ENCODE measurements at places on chromosomes 13 and 19.

DNA sequence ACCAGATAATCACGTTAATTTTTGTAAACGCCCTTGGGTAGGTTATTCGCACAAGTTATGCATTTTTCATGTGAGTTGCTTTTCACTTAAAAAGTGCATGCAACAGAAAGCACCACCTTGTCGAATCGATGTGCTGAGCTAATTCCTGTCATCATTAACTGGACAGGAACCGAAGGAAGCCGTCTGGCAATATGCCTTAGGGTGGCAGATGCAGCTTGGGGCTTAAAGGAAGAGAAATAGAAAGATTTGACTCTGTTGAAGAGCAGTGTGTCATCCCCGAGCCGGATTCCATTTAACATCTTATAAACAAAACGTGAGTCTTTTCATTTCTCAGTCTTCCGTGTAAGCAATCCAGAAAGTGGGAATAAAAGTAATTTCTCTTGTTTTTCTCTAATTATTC is 70.0 kb downstream of the ATP11A start:
- DNase-seq: no peak

GRCh38 chr13:67857581-67858310 is 627.6 kb upstream of the PCDH9 start:
- no peak for DNase-seq

- DNase-seq: no peak
These were observed 138.0 kb downstream of the MIPEP start for GRCh38 chr13:23751195-23751594.

DNA sequence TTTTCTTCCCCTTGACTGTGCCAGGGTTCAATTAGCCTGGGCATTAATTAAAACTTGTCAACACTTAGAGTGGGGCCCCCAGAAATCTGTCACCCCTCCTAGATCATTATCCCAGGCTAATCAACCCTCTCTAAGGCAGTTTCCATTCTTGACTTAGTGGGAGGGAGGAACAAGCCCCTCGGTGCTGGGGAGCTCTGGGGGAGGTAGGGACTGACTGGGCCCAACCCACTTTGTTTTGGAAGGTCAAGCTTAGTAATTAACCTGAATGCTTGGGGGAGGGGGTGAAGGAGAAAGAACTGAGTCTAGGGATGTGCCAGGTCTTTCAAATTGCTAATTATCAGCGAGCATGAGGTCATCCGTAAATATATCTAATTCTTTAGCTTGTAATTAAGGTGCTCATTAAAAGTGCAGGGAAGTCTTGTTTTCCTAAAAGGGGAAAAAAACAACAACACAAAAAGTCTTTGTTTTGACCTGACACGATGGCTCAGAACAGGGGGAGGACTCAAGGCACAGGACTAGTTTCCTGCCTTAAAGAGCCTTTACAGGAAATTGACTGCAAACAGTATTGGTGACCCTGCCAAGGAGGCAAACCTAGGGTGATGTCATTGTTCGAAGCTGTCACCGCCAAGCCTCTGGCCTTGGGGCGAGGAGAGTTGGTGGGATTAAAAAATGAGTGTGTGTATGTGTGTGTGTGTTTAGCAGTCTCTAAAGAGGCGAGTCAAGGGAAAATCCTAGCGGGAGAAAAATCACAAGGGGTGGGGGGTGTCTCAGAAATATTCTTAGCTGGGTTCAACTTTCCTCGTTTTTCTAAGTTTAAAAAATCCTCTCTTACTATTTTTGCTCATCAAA is 19.4 kb downstream of the ACTN4 start:
- DNase-seq: no peak

GRCh38 chr19:8500158-8500557 is 2.3 kb downstream of the PRAM1 start:
- no peak for DNase-seq

DNA sequence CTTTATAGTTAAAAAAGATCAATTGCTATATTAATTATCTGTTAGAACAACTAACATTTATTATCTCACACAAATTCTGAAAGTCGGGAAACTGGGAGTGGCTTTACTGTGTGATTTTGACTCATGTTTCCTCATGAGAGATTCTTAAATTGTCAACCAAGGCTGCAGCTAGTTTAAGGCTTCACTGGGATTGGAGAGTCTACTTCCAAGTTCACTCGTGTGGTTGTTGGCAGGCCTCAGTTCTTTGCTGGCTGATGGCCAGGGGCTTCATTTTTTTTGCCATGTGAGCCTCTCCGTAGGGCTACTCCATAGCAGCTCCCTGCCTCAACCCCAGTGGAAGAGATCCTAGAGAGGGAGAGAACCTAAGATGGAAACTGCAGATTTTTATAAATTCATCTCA is 24.5 kb upstream of the LPAR6 start:
- no peak for DNase-seq

GRCh38 chr19:4399812-4400134 is 574 bp downstream of the SH3GL1 start:
- no peak for DNase-seq

DNA sequence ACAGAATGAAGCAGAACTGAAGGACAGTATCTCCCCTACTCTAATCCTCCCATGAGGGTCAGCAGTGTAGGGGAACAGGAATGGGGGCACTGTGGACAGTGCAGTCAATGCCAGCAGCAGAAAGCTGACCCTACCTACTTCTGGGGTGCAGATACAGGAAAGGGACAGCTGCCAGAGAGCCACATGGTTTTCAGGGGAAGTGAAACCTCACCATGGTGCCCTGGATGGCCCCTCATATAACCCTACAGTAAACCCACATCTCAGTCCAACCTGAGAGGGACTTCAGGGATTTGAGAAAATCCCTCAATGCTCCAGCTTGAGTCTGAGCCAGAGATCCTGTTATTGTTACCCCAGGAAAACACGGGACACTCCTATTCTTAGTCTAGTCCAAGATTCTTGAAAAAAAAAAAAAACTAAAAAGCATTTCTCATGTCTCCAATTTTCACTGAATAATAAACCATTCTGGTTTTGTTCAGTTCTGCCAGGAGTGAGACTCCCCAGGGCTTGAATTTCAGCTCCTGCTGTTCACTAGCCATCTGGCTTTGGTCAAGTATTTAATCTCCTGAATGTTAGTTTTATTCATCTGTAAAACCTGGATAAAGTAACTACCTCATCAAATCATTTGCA is 511.6 kb upstream of the ARGLU1 start:
- no peak for DNase-seq

DNA sequence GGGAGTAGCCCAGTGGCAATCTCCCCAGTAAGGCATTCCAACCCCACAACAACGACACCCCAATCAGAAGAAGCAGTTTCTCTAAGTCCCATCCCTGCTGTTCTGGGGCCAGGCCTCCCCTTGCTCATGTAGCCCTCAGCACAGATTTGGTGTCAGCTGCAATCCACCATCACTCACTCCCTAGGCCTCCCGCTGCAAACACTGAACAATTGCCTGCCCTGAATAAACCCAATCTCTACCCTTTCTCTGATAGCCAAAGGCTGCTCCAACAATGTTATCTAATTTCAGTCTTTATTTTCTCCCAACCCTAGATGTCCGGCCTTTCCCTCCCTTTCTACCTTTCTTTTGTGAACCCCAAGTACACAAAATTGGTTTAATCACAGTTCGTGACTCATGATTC is 5.6 kb upstream of the SOX21 start:
- DNase-seq: no peak

GRCh38 chr13:107005577-107005976 is 437.6 kb upstream of the ARGLU1 start:
- no peak for DNase-seq

DNA sequence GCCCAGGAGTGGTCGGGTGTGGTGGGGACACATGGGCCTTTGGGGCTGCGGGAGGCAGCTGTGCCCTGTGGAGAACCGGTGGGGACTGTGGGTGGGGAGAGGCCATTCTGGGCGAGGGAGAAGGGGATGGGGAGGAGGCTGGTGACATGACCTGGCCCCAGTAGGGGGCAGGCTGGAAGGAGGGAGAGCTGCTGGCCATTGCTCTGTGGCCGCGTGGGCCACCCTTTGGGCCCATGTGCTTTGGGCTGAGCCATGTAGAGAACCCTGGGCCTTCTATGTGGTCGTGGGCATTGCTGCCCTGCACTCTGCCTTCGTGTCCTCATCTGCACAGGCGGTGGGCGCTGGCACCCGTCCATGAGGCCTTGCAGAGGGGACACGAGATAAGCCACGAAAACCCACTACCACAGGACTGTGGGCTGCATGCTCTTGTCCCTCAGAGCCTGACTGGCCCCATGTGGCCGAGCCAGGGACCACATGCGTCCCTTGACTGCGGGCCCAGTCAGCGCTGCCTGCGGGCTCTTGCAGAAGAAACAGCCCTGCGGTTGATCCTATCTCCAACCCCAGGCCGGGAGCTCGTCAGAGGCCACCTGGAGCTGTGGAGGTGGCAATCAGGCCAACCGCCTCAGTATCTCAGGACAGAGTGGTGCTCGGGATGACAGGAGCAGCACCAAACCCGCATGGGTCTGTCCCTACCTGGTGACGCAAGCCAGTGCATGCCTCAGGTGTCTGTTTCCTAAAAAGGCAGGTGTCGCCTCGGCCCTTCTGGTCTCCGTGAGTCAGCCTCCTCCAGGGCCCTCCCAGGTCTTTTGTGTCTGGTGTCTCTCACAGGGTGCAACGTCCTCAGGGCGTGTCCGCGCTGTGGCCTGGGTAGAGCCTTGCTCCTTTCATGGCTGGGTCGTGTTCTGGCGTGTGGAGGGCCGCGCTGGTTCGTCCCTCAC is 14.3 kb downstream of the FZR1 start:
- DNase-seq: no peak

All from NCI-H1105 (cell line).